ELR (cell line): ENCODE measurements at places on chromosomes 1 and 21.

GRCh38 chr1:1754051-1754815 lies 24.0 kb downstream of the NADK start:
- DNase-seq: no peak

DNA sequence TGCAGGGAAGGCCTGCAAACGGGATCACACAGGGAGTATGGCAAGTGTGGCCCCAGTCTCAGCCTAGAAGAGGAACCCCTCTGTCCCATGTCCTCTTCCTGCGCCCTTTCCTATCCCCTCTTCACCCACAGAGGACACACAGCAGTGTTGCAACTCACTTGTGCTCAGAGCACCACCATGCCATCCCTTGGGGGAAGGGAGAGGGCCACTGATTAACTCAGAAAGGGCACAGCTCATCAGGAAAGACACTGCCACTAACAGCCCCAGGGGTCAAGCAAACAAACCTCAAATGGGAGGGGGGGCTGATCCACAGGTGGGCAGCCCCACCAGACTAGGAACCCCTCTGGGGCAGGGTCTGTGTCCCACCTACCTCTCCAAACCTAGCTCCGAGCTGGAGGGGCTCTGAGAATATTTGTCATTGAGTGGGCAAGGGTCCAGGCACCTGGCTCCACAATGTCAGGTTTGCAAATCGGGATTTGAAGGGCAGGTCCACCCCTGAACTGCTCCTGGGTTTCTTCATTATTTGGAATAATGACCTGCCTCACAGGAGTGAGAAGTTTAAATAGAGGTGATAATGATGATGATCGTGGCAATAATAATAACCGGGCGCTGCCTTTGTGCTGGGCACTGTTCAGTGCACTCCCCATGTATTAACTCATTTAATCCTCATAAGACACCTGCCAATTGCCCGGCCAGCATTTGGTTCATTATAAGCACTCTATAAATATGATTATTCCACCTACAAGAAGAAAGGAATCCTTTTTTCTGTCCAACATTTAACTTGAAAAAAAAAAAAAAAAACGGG lies 1.0 kb downstream of the ALDH4A1 start:
- no peak for DNase-seq

DNA sequence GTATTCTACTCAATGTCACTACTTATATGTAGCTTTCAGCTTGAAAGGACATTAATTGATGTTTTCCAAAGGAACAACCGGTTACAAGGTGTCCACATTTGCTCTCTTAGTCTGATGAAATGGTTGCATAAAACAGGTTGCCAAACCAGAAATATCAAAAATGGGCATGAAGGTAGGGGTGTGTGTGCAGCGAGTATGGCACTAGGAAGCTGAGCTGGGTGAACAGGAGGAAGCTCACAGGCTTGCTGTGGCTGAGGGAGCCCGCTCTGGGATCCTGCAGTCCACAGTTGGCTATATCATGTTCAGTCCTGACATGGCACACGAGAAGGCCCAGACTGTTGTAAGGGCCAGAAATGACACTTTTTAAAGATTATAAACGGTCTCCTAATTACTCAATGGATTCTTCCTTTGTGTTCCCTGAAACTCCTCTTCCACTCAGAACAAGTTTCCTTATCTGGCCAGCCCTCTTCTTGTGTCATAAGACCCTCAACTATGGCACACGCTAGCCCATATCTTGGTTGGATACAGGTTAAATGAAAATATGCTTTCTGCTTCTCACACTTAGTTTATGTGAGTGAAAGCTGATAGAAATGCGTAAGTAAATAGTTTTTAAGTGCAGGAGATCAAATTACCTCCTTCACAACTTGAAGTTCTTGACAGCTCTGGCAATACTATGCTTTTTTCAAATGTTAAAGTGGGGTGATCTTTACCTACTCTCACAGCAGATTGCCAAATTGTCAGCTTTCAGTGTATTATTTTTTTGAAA lies 201.5 kb downstream of the LMO4 start:
- DNase-seq: no peak

- peak; percentile 25 for DNase-seq
Observed at GRCh38 chr1:229196404-229197264, 74.3 kb upstream of the RAB4A start.

DNA sequence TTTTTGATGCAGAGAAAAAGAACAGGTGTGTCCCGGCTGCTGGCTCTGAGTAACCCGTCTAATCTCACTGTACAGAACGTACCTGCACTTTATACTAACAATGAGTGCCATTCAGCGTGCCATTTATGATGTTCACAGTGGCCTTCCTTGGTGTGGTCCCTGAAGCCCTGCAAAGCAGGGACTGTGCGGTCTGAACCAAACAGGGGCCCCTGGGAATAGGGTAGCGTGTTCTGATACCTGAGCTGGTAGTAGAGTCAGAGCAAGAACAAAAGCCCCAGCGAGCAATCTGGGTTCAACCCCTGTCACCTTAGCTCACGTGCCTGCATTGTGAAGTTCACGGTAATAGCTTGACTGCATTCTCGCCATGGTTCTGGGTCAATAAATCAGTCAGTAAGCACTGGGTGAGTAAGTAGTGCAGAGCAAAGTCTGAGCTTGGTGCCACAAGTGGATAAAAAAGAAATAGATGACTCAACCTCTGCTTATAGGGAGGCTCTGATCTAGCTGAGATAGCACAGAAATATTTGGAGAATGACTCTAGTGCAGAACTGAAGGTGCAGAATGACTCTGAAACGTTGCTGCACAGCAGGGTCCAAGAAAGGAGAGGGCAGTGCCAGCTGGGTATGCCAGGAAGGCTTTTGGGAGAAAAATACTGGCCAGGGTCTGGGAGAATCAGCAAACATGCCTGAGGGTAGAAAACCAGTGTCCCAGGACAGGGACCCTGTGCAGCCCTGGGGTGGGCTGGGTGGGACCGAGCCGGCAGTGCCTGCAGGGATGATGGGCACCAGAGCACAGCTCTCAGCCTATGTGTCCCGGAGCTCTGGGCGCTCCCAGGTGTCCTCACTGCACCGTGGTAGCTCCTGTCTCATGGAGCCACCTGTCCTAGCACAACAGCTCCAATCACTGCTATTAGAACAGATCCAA lies 125.9 kb downstream of the RHOU start:
- DNase-seq: peak; percentile 92

DNA sequence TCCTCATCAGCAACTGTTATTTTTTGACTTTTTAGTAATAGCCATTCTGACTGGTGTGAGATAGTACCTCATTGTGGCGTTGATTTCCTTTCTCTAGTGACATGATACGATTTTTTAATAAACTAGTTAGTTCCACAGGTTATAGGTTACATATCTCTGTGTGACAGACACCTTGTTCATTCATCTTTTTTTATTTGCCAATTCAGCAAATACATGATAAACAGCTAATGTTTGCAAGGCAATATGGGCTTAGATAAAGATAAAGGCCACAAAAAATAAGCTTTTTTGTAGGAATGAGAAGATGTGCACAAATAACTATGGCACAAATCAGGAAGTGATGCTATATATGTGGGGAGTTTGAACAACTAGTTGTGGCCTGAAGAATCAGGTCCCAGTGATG lies 366.8 kb downstream of the HLX start:
- DNase-seq: no peak

DNA sequence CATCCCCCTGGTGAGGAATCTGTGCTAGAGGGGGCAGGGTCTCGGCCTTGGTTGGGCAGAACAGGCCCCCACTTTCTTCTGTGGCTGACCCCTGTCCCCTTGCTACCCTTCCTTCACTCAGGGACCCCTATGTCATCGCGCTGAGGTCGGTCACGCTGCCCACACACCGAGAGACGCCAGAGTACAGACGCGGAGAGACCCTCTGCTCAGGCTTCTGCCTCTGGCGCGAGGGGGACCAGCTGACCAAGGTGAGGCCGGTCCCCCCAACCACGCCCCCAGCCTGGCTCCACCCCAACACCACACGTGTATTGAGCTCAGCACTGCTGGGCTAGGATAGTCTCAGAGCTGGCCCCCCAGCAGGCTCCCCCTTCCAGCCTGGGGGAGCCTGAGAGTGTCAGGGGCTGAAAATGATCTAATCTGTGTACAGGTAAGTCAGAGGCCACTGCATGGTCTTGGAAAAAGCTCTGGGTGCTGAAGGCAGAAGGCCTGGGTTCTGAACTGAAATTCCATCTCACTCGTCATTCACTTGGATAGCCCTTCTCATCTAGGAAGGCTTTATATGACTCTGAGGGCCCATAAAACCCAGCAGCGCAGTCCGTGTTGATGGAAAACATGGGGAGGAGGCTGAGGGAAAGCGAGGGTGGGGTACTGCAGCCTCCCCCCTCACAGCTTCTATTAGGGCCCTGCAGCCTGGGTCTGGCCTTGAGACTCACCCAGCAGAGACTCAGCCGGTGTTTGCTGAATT lies 15.3 kb downstream of the FAM151A start:
- no peak for DNase-seq

DNA sequence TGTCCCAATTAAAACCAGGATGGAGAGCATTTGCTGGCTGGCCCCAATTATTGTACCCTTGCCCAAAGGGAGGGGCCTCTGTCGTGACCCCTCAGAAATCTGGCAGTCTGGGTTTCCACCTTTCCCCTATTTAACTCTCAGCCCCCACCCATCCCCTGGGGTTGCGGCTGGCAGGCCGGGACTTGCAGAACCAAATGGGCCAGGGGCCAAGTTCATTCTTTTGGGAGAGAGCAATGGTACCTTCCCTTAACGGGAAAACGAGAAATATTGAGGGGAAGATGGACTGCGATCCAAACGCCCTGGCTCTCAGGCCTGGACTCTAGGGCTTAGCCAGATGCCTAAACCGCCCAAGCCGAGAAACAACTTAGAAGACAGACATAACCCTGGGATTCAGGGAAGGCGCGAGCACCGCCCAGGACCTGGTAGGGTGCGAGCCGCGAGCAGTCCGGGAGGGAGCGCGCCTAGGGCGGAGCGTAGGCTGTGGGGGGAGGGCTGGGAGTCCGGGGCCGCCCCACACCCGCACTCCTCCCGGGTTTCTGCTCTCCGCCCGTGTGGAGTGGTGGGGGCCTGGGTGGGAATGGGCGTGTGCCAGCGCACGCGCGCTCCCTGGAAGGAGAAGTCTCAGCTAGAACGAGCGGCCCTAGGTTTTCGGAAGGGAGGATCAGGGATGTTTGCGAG lies at the start of gene SLC27A3:
Gene SLC27A3, plus strand, starts transcription at position 628 of the 678 bp plus-strand sequence. CDS start 91 bp downstream, outside the sequence.
- peak; percentile 48 for DNase-seq

GRCh38 chr1:87325982-87326738 lies 2.5 kb upstream of the LMO4 start:
- DNase-seq: peak; percentile 68

- DNase-seq: no peak
Observed at GRCh38 chr1:200154069-200154767, 126.7 kb downstream of the NR5A2 start.

- no peak for DNase-seq
Observed at GRCh38 chr1:25813734-25814471, 5.9 kb upstream of the MTFR1L start.

DNA sequence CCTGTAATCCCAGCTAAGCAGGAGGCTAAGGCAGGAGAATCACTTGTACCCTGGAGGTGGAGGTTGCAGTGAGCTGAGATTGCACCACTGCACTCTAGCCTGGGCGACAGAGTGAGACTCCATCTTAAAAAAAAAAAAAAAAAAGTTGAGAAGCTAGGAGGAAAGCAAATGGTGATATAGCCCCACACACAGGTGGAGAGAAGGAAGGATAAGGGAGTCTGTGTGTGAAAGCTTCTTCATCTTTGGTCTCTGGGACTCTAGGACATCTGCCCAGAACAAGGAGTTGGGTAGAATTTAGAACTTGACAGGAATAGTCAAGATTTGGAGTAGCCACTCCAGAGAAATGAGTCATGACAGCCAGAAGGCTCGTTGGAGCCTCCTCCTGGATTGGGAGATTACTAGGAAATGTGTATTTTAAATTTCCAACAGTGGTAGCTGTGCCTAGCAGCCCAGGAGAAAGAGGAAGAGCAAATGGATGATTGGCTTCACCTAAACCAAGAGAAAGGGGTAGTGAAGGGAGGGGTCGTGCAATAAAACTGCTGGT lies 19.9 kb downstream of the NPL start:
- DNase-seq: peak; percentile 11

GRCh38 chr1:21724098-21724497 lies 54.9 kb upstream of the RAP1GAP start:
- DNase-seq: no peak

- peak; percentile 78 for DNase-seq
Observed at GRCh38 chr1:39955547-39956539, 898 bp downstream of the MFSD2A start.

DNA sequence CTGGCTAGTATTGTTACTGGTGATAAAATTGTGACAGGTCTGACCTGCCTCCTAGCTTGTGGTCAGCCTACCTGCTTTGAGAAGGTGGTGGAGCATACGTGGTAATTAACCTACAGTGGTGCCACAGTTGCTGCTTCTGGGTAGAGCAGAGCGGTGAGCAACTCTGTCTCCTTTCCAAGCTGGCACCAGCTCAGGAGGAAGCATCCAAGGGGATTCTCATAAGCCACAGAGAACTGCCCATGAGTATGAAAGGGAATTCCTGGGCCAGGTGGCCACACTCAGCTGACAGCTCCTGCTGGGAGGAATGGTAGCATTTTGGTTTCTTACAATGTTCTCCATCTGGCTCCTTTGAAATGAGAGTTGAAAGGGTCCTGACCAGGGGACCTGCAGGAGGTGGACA lies 39.4 kb downstream of the ATP2B4 start:
- no peak for DNase-seq

- DNase-seq: no peak
Observed at GRCh38 chr1:97382206-97382605, 538.6 kb downstream of the DPYD start.

- no peak for DNase-seq
Observed at GRCh38 chr1:37028981-37029617, 5.2 kb downstream of the GRIK3 start.

GRCh38 chr1:94595658-94596057 lies 54.1 kb upstream of the F3 start:
- no peak for DNase-seq

GRCh38 chr21:45910548-45911221 lies 70.9 kb upstream of the COL6A1 start:
- no peak for DNase-seq

DNA sequence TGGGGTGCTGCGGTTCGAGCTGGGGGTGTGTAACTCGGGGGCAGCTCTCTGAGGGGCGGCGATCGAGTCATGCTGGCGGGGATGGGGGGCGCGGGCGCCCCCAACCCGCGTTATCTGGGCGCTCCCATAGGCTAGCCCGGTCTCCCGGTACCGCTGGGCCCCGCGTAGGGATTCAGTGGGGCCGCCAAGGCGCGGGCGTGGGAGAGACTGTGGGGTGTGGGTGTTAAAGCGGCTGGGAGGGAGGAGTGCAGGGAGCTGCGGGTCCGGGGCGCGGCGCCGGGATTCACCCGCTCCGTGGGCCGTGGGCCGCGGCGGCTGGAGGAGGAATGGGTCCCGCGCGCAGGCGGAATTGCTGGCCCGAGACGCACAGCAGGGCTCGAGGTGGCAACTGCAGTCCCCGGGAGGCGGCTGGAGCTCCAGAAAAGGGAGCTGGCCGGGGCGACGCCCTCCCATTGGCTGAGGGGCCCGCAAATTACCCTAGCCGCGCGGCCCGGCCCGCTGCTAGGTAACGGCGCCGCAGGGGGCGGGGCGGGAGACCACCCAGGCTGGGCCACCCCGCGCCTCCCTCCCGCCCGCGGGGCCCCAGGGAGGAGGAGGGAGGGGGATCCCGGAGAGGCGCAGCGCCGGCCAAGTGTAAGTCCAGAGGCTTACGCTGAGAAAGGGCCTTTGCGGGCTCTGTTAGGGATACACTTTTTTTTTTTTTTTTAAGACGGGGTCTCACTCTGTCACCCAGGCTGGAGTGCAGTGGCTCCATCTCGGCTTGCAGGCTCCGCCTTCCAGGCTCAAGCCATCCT lies at the start of gene PTCH2:
Gene PTCH2, minus strand, starts transcription at position 392 of the 794 bp plus-strand sequence. Its CDS starts 321 bp downstream, at position 71.
- peak; percentile 70 for DNase-seq
